ENCODE measurements at places on chromosomes 6 and 20. TPM values are rescaled to one million over a fixed set of nuclear protein-coding genes. Genes with fewer than 3 reads are reported as not detected.

- no peaks in the 10 kb centered on the region for H3K27me3 ChIP-seq
- DNase-seq, result no peak
- no peaks in the 10 kb centered on the region for H3K4me1 ChIP-seq
These were observed 89.1 kb upstream of the PCSK2 start for GRCh38 chr20:17137692-17138091.

DNA sequence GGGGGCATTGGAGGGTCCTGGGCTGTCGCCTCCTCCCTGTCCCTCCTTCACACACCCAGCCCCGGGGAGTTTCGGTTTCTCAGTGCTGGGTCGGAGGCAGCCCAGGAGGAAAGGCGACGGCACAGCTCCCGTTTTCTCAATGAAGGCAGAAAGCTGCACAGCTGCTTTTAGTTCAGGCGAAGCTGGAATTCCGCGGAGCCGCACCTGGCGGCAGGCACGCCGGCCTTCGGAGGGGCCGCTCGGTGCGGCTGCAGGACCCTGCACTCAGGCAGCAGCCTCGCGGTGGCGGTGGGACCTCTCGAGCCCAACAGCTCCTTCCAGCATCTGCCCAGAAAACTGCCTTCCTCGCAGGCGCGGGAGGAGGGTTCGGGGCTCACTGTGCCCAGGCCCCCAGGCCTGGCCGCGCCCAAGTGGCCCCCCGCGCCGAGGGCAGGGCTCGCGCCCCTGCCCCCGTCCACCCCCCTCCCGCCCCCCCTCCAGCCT is 4.6 kb downstream of the FOXQ1 start:
- H3K4me3 ChIP-seq, result peak overlapping the region; percentile 65
- H3K27me3 ChIP-seq, result no peaks in the 10 kb centered on the region
- peak overlapping the region; percentile 57 for H3K27ac ChIP-seq
- DNase-seq, result no peak

DNA sequence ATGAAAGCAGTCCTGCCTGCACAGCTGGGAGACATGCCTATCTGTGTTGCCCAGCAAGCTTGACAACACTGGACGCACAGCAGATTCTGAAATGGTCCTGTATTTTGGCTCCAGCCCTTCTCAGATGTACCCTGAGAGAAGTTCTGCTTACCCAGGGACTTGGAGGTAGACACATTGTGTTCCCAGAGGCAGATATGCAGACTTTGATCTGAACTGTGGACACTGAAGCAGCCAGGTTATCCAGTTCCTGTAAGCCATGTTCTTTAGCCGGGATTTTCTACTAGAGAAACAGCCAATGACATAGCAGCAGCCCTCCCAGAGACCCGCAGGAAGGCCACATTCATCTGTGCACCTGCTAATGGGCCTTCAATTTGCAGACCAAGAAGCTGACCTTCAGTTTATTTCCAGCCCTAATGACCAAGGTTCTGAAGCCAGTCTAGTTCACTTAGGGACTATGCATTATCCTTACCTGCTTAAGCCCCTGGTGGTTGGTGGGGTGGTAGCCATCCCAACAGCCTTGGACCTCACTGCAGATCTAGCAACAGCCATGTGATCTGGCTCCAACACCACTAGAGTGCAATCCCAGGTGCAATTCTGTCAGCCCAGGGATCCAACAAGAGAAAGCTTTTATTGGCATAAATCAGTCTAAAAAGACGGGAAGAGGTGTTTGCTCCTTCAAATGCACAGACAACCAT is 134.2 kb downstream of the MEI4 start:
- no peak overlapping the region for H3K27ac ChIP-seq
- H3K36me3 ChIP-seq, result no peaks in the 10 kb centered on the region
- no peak overlapping the region for H3K4me3 ChIP-seq
- no peaks in the 10 kb centered on the region for H3K27me3 ChIP-seq
- no peak for DNase-seq

DNA sequence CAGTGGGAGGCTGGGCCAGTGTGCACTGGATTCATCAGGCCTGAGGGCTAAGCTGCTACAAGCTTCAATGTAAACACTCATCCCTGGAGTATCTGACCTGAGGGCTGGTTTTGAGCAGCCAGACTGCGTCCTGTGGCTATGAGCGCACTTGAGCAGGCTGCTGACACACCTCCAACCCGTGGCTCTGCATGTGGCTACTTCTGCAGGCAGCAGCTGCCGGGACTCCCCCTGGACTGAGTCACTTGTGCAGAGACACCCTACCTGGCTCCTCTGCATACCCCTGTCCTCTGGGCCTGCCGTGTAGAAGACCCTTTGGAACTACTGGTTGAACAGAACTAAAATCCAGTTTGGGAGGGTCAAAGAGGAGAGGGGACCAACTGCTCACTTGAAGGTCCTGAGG is 172.0 kb downstream of the SCP2D1 start:
- H3K4me1 ChIP-seq, result no peaks in the 10 kb centered on the region
- no peaks in the 10 kb centered on the region for H3K27me3 ChIP-seq
- H3K4me3 ChIP-seq, result no peak overlapping the region
- no peak for DNase-seq
- H3K27ac ChIP-seq, result no peak overlapping the region

DNA sequence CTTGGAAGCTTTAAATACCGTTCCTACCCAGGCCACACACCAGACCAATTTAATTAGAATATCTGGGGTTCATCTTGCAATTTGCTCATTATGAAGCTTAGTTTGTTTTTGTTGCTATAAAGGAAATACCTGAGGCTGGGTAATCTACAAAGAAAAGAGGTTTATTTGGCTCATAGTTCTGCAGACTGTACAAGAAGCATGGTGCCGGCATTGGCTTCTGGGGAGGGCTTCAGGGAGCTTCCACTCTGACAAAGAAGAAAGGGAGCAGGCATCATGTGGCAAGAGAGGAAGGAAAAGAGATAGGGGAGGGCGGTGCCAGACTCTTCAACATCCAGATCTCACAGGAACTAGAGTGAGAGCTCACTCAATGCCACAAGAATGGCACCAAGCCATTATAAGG is 73.6 kb downstream of the RNF182 start:
- DNase-seq, result no peak
- no peak overlapping the region for H3K4me3 ChIP-seq
- H3K36me3 ChIP-seq, result no peaks in the 10 kb centered on the region
- no peak overlapping the region for H3K27ac ChIP-seq
- peaks cover 2% of the 10 kb centered on the region for H3K4me1 ChIP-seq

- no peaks in the 10 kb centered on the region for H3K36me3 ChIP-seq
- no peak for DNase-seq
- H3K27me3 ChIP-seq, result no peaks in the 10 kb centered on the region
- H3K4me1 ChIP-seq, result no peaks in the 10 kb centered on the region
- H3K4me3 ChIP-seq, result no peak overlapping the region
These were observed 6.8 kb upstream of the ARMC2 start for GRCh38 chr6:108841377-108841855.

DNA sequence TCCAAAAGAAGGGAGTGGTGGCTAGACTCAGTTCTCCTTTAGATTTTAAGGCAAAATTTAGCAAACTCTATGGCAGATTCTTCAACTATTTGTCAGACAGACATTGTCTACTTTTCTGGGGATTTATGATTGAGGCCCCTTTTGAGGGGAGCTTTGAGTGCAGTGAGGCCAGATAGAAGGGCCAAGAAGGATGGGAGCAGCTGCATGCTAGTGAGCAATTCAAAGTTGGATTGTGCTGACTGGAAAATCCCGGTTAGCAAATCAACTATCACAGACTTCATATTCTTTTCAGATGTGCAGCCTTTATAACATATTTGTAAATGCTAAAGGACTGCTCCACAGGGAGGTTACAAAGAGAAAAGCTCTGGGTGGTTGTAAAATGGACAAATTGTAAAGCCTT is 35.0 kb upstream of the ESR1 start:
- no peaks in the 10 kb centered on the region for H3K36me3 ChIP-seq
- H3K27me3 ChIP-seq, result no peaks in the 10 kb centered on the region
- H3K4me3 ChIP-seq, result no peak overlapping the region
- H3K4me1 ChIP-seq, result no peaks in the 10 kb centered on the region
- no peak overlapping the region for H3K27ac ChIP-seq
- no peak for DNase-seq

GRCh38 chr6:156686301-156686994 is 90.7 kb upstream of the ARID1B start:
- H3K4me3 ChIP-seq, result peak overlapping the region; percentile 70
- peaks cover 2% of the 10 kb centered on the region for H3K27me3 ChIP-seq
- no peaks in the 10 kb centered on the region for H3K36me3 ChIP-seq
- no peaks in the 10 kb centered on the region for H3K4me1 ChIP-seq

DNA sequence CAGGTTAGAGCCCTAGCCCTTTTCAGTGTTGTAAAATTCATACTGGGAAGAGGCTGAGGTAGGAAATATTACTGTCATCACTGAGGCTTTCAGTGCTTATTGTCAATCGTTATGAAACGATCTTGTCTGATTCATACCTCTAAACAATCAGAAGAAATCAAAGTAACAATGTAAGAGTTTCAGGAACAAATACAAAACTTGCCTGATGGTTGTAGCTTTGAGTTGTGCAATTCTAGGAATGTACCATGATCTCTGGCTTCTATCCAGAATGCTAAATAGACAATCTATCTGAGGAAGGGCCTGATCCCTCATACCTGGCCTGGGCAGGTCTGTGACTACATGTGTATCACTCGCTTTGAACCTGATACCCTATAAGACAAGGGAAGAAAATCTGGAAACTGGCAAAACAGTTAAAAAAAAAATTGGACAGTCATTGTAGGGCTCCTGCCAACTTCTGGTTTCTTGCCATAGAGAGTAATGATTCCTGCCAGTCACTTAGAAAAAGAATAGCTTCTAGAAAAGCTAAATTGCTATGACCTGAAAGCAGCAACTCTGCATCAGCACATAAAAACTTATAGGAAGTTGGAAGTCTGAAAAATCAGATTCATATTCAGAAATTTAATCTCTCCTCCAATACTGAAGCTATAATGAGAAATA is 234.7 kb downstream of the BTBD9 start:
- no peaks in the 10 kb centered on the region for H3K27me3 ChIP-seq
- DNase-seq, result peak; percentile 39
- H3K4me3 ChIP-seq, result no peak overlapping the region
- no peaks in the 10 kb centered on the region for H3K4me1 ChIP-seq

DNA sequence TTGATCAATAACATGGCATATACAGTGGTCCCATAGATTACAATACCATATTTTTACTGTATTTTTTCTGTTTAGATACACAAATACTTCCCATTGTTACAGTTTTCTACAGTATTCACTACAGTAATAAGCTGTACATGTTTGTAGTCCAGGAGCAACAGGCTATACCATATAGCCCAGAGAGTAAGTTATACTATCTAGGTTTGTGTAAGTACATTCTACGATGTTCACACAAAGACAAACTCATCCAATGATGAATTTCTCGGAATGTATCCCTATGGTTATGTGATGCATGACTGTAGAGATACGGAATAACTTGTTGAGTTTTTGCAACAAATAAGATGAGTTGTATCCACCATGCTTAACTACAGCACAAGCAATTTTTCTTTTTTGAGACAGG is 3.6 kb upstream of the MYO6 start:
- no peaks in the 10 kb centered on the region for H3K36me3 ChIP-seq
- no peaks in the 10 kb centered on the region for H3K27me3 ChIP-seq
- H3K4me3 ChIP-seq, result no peak overlapping the region
- DNase-seq, result no peak
- no peaks in the 10 kb centered on the region for H3K4me1 ChIP-seq

- H3K4me3 ChIP-seq, result no peak overlapping the region
- H3K4me1 ChIP-seq, result no peaks in the 10 kb centered on the region
- no peak overlapping the region for H3K27ac ChIP-seq
- DNase-seq, result no peak
- H3K27me3 ChIP-seq, result no peaks in the 10 kb centered on the region
These were observed 213.0 kb downstream of the TFAP2A start for GRCh38 chr6:10201606-10202510.

The COL9A3 gene
- polyA plus RNA-seq, result 0.59 TPM

The SENP6 gene
- polyA plus RNA-seq, result 54.5 TPM
